SHP77 treated with DMSO at 0.1 percent for 48 hours (cell line): ENCODE measurements at places on chromosomes 6 and 20.

GRCh38 chr6:147001621-147002020 lies 202.6 kb upstream of the STXBP5 start:
- DNase-seq = no peak

DNA sequence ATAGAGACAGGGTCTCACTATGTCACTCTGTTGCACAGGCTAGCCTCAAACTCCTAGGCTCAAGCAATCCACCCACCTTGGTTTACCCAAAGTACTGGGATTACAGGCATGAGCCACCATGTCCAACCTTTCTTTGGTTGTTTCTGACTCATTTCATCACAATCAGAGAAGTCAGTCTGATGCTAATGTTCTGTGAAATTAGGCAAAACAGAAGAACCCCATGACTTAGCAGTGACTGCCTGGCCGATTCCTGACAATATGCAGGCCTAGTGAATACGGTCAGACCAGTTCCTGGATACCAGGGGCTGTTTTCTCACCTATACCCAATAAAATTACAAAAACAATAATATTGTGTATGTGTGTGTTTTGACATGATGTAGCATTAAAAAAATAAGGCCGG lies 58.8 kb upstream of the BTN3A2 start:
- DNase-seq = no peak

GRCh38 chr20:62285722-62286121 lies 17.1 kb upstream of the ADRM1 start:
- no peak for DNase-seq

DNA sequence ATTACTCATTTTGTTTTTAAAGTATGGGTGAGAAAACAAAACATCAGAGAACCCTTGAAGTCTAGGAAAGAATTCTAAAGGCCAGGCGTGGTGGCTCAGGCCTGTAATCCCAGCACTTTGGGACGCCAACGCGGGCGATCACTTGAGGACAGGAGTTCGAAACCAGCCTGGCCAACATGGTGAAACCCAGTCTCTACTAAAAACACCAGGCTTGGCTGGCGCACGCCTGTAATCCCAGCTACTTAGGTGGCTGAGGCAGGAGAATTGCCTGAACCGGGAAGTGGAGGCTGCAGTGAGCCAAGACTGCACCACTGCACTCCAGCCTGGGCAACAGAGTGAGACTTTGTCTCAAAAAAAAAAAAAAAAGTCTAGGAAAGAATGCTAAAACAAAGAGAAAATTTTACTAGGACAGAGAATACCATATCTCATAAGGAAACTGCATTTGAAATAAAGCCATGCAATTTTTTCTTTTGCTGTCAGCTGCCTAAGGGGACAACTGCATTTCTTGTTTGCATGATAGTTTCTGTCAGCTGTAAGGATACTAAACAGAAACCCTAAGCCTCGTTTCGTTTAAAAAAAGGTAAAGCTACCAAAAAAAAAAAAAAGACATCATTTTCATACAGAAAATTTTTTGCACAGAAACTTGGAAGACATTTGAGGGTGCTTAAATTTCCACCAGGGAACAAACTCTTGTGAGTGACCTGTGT lies 32.1 kb downstream of the SMLR1 start:
- no peak for DNase-seq

DNA sequence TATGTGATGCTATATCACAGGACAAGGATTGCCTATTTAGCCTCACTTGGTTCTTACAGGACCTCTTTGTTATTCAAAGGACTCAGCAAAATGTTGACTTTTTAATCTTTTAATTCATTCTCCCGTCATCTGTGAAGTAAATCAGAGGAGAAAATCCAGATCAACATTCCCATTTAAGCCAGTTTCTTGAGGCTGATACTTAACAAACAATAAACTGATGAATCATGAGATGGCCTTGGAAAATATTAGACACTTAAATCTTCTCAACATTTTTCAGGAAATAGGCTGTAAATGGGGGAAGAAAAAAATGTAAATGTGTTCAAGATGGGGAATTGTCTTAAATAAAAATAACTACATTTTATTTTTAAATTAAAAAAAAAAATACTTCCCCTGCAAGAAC lies 55.9 kb upstream of the UBR2 start:
- DNase-seq = no peak

DNA sequence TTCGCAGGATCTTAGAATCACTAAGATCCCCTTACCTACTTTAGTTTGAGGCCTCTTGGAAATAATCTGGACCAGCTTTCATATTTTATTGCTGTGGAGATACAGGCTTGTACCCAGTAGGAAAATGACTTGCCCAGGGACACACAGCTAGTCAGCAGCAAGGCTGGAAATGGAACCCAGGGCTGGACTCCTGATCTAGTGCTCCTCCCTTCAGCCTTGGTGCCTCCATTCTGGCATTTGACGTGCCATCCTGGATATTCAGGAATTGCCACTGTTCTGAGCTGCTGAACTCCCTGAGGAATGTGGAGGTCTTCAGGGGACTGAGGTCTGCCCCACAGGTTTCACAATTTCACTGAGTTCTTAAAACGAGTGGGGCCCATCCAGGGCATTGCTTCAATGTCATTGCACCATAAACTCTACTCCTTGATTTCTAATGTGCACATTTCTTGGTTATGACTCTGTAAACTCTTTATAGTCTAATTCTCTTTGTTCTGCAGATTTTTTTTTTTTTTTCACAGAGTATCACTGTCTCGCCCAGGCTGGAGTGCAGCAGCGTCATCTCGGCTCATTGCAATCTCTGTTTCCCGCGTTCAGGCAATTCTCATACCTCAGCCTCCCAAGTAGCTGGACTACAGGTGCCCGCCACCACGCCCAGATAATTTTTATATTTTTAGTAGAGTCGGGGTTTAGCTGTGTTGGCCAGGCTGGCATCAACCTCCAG lies 26.7 kb upstream of the CDKN1A start:
- no peak for DNase-seq

DNA sequence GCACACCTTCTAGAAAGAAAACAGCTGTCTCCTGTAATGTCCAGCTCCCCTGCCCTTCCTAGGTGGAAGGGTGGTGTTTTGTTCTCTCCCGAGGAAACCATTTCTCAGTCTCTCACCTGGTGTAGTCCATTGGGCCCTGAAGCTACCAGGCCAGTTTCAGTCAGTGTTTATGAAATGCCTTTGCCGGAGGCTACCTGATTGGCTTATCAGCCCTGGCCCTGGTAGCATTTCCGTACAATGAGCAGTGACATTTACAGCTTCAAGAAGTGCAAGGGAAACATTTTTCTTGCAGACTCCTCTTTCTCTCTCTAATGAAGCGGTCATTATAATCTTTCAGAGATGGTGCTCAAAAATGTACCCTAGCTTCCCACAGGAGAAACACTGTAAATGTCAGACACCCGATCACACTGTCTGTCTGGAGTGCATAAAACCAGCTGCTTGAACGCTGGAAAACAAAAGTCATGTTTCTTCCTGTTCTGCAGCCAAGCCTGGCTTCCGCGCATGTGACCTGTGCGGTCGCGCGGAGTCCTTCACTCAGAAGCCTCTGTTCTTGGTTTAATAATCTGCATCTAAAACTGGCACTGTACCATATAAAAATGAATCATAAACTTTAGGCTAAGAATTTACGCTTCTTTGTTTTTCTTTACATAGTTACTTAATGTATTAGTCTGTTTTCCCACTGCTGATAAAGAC lies 28.4 kb upstream of the SAYSD1 start:
- DNase-seq = no peak

DNA sequence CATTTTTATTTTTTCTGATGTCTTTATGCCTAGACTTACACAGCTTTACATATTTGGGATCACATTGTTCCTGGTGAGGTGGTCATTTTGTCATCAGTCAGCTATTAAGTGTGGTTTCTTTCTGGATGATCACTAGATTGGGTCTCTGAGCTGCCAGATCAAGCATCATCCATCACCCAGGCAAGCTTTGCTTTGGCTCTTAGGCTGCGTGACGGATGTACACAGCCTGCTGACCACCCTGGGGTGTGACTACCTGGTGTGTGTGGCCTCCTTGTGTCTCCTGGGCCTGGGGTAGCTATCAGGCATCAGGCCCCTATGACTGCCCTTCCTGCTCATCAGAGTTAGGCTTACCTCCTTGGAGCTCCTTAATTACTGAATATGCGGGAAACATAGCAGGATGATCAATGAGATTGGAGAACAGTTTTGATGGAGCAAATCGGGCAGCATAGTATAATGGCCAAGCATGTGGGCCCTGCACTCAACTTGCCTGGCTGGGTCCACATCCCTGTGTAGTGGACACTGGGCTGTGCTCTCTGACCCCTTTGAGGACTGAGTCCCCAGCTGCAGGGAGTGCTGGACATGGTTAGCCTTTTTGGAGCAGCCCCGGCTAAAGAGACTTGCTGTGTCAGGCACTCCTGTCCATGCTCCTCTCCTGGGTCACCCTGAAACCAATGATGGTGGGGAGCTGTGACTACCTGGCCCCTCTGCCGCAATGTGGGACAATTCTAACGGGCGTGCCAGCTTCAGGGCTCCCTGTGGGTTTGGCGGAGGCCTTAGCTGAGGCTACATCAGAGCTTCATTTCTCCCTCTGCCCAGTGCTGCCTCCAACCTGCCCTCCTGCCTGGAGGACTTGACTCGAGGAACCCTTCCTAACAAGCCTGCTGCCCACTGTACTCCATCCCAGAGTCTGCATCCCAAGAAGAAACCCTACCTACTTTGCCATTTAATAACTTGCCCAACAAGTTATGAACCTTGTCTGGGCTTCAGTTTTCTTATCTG lies 8.2 kb downstream of the DAAM2 start:
- DNase-seq = no peak

DNA sequence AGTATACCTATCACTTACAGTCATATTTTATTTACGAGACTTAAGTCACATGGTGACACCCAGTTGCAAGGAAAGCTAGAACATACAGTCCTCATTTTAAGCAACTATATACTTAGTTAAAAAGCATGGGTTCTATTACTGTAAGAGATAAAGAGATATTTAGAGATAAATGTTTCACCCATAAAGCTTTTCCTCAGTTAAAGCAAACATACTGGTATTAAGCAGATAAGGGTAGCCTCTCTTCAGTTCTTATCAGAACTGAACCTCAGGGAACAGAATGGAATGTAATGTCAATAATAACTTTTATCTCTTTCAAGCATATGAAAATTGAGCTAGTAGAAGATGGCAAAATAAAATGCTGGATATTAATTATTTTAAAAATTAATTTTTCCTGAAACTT lies 9.9 kb upstream of the ASCC3 start:
- DNase-seq = no peak

- peak; percentile 15 for DNase-seq
Observed at GRCh38 chr6:4253604-4254231, 118.3 kb upstream of the ECI2 start.

DNA sequence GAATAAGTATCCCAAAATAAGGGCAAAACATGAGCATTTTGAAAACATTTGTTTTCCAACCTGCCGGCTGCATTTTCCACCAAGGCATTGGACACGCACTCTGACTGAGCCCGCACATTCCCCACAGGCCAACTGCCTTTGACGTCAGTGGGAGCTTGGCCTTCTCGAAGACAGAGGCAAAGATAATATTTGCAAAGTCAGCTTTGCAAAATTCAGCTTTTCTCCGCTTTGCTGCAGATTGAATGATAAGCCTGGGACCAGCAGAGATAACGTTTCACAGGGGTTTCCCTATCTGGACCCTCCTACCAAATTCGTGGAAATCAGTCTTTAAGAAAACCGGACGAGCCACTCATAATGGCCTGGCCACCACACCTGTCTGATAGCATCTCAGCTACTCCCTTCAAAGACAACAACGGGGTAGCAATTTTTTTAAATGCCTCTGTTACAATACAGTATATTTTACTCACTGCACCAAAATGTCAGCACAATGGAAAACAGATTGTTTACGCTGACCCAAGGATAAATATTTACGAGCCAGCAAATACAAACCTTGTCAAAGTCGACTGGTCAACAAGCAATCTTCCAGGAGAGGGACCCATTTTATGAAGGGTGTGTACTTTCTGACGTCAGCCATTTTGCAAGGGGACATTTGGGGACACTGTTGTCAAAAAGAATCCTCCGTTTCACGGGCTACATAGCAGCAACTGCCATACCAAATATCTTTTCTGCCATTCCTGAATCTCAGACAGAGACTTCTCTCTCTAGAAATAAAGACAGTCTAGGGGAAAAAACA lies 100.5 kb downstream of the TFAP2A start:
- peak; percentile 44 for DNase-seq

- no peak for DNase-seq
Observed at GRCh38 chr6:20777801-20778200, 243.5 kb downstream of the CDKAL1 start.

DNA sequence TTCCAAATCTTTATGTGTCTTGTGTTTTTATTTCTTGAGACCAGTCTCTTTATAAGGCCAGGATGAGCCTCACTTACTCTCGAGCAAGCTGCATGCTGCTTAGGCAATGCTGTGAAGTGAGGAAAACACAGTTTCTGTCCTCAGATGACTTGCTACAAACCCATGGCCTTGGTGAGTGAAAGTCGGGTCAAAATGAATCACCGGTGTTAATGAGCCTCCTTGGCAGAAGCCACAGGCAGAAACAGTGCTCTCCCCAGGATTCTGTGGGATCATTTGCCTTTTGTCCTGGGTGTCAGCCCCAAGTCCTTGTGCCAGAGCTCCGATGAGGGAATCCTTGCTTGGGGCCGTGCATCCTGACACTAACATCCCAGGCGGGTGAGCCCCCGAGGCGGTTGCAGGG lies 482.5 kb downstream of the QKI start:
- DNase-seq = no peak

DNA sequence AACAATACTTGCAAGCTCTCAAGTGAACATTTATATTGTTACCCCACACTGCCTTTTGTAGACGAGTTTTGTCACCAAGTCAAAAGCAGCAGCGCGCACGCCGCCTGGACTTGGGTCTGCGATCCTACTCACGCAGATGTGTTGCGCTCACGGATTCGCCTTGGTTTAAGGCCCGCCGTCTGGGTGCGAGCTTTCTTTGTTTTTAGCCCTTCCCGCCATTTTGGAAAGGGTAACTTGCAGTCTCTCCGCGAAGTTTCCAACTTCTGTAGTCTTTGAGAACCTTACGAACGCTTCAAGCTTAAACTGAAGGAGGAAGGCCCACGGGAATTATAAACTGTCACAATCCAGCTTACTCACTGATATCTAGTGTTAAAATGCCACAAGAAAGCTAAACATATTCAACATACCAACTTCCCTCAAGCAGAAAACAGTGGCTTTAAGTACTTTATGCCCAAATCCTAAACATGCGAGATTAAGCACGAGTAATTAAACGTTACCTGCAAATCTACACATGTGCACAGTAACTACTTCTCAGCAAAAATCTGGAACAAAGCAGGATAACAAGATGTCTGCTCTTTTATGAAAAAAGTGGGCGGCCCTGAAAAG lies 80.4 kb upstream of the BTN3A2 start:
- DNase-seq = no peak

DNA sequence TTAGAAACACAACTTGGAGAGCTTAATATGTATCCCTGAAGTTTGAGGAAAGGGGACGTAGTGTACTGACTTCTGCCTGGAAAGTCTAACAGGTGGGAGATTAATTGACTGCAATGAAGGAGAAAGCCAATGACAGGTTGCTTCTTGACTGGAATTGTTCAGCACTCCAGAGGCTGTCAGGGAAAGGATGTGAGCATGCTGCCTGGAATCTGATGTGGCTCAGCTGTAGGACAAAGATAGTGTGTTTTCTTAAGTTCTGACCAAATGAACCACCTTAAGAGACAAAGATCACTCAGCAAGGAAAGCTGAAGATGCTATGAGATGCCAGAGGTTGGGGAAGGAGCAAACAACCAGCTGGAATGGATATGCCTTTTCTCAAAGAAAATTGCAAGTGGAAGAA lies 185.8 kb downstream of the PHF3 start:
- no peak for DNase-seq
